Right cardiac atrium (tissue), 5 donors: ENCODE measurements at places on chromosomes 6 and 20. TPM values are rescaled to one million over a fixed set of nuclear protein-coding genes. Genes with fewer than 3 reads are reported as not detected.

Gene RIPOR3
- 12.9 TPM for polyA plus RNA-seq

Gene PNPLA1
- not detected for polyA plus RNA-seq

Gene OLIG3
- polyA plus RNA-seq = not detected

Gene ALDH5A1
- 7.7 TPM for polyA plus RNA-seq

Gene IL20RA
- 3.7 TPM for polyA plus RNA-seq

Gene MKKS
- polyA plus RNA-seq = 20.0 TPM

Gene GJA10
- not detected for polyA plus RNA-seq

Gene RNASET2
- 21.6 TPM for polyA plus RNA-seq

Gene KIAA1755
- 5.8 TPM for polyA plus RNA-seq
